ENCODE measurements at places on chromosomes 11 and 22.

DNA sequence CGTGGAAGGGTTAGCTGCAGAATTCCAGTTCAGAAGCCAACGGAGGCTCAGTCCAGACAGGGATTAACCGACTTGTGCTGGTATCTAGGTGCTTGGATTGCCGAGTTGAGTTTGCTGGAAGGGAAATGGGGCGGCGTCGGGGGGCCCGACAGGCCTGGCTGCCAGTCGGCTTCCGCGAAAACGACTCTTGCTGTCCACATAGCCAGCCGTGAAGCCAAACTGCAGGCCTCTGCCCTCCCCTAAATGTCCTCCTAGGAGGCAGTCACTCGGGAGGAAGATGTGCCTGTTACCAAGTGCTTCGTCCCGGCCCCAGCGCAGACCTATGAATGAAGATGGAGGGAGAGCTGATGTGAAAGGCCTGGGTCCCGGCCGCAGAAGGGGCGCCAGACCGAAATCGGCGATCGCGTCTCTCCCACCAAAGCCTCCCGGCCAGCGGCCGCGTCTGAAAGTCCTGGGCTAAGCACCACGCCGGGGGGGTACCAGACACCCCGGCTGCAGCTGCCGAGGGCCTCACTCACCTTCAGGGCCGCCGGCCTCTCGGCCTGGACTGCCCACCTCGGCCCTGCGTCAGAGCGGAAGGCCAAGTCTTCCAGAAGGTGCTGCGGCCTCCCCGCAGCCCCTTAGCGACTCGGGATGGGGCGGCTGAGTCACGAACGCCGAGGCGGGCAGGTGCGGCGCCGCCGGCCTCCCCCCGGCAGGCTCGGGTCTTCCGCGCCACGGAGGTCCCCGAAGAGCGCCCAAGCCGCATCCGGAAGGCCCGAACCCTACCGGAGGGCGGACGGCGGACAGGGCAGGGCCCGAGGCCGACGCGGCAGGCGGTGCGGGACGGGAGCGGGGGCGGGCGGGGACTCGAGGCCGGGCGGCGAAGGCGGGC lies 7.5 kb downstream of the DPAGT1 start:
- no peak for DNase-seq

- no peak for DNase-seq
These were observed 62.9 kb upstream of the ATXN10 start for GRCh38 chr22:45608763-45609180.

- DNase-seq: peak; percentile 8
These were observed 3.1 kb downstream of the CCDC88B start for GRCh38 chr11:64342869-64343745.

- DNase-seq: no peak
These were observed 59.0 kb downstream of the THAP12 start for GRCh38 chr11:76321820-76322524.

- no peak for DNase-seq
These were observed 81.0 kb upstream of the LRRC55 start for GRCh38 chr11:57100638-57101331.

- DNase-seq: no peak
These were observed 935.1 kb upstream of the RAG2 start for GRCh38 chr11:37533087-37533486.

DNA sequence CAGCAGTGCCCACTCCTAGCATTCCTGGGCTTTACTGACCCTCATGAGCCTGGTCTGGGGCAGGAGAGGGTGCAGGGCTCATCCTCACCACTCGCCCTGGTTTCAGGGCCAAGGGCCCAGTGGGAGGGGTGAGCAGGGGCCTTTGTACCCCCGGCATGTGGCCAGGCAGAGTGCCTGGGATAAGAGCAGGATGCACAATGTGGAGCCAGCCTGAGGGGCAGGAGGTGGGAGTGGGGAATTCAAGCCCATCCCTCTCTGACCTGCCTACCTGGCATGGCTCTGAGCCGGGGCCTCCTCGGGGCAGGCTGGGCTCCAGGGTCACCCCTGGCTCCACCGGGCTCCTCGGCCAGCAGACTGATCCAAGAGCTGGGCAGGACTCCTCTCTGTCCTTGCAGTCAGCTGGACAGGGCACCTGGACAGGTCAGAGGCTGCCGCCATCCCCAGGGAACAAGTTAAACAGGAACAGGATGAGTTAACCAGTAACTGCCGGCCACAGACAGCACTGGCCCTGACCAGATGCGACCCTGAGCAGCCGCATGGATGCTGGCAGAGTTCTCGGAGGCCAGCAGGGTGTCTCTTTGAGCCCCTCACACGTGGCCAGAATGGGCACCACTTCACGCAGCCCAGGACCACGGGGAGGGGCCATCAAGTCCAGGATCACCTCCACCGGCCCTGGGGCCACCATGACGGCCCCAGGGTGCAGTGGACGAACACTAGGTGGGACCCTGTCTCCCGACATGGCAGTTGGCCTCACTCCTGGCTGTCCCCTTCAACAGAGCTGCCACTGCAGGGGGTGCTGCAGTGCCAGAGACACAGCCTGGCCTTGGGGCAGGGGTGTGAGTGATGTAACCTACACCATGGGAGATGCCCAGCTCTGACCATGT lies 5.0 kb downstream of the SIGIRR start:
- DNase-seq: no peak

DNA sequence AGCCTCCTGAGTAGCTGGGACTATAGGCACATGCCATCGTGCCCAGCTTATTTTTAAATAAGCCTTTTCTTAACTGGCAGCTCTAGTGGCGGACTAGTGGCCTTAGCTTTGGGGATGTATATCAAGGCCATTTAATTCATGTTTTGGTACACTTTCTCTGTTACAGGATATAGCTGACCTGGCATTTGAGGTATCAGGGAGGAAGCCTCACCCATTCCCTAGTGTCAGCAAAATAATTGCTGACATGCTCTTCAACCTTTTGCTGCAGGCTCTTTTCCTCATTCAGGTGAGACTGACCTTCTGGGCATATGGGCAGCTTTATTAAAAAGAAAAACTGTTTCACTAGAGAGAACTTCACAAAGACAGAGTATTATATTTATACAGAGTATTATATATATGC lies 9.5 kb downstream of the EI24 start:
- no peak for DNase-seq

GRCh38 chr11:62443390-62444235 lies 24.8 kb downstream of the SCGB1A1 start:
- no peak for DNase-seq

GRCh38 chr22:28581016-28581415 lies 98.6 kb downstream of the TTC28 start:
- DNase-seq: no peak

DNA sequence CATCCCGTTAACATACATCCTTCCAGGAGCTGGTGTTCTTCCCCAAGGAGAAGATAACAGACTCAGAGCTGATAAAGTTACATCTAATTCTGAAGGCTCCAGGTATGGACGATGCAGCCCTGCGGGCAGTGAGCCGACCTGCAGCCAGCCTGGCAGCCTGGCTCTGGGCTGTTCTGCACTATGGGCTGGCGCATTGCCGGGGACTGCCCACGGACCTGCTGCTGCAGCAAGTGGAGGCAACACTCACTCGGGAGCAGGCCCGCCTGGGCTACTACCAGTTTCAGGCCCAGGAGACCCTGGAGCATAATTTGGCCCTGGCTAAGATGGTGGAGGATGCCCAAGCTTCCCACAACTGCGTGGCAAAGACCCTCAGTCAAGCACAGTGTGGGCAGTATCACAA lies 39.7 kb downstream of the RRP8 start:
- DNase-seq: no peak

DNA sequence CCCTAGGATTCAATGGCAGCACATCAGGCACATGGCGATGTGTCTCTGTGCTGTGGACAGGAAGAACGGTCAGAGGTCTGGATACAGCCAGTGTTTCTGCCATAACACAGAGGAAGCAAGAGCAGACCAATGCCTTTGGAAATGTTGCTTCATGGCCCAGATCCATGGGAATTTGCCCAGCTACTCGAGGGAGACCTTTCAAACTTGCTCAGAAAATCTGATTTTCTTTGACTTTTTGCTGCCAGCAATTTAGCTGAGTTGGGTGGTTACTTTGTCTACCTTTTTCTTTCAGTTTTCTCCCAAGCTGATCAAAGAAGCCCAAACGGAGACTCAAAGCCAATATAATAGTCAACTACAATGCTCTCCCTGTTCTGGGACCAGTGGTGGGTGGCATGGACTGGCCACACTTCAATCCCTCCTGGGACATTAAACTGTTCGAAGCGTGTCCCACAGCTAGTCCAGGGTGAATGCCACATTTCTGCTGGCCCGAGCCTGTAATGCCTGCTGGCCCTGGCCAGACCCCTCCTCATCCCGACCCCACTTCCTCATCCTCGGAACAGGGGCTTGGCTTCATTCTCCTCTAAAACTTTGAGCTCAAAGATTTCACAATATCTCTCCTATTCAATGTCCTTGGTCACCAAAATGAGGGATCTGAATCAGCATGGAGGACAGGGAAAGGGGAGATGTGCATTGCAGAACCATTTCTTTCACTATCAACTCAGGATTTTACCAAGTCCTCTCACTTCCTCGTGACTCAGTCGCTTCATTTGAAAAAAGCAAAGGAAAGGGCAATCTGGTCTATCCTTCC lies 93.3 kb downstream of the ABTB2 start:
- no peak for DNase-seq

GRCh38 chr22:37313376-37314314 lies 31.3 kb downstream of the CYTH4 start:
- DNase-seq: no peak

- peak; percentile 17 for DNase-seq
These were observed 129.7 kb downstream of the LDLRAD3 start for GRCh38 chr11:36073411-36074203.

DNA sequence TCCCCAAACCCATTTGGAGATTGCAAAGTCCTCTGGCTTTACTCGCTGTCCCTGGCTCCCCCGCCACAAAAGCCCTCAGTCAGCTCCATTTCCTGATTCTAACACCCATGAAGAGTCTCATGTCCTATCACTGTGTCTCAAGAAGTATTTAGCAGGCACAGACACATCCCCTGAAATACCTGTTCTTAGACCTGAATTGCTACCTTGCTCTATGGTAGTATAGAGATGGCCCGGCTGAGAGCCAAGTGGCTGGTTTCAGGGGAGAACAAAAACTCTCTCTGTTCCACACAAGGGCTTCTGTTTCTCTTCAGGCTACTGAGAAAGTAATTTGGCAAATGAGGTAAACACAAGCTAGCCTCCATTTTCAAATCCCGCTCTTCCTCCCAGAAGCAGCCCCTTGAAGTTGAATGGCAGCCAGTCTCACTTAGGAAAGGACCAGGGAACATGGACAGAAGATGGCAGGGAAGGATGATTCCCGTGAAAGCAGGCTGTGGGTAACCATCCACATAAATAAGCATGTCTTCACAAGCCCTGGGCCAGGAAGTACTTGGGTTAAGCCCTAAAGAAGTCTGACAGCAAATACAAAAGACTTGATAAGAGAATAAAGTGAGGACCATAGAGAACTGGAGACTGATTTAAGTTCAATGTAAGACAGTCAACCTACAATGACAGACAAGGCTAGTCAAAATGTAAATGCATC lies 137.8 kb downstream of the C11orf58 start:
- DNase-seq: no peak

DNA sequence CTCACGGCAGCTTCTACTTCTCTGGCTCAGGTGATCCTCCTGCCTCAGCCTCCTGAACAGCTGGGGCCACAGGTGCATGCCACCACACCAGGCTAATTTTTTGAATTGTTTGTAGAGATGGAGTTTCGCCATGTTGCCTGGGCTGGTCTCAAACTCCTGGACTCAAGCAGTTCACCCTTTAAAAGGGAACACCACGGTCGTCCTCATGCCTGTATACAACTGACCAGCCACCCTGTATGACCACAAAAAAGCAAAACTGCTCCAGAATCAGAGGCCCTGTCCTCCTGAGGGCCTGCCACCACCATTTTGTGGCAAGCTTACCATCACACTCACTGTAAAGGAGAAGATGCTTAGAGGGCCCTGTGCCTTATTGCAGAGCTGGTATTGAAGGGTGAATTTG lies 2.2 kb downstream of the GLB1L3 start:
- no peak for DNase-seq
